ENCODE measurements at places on chromosomes 2 and 18.

- no peak for DNase-seq
Observed at GRCh38 chr18:21759836-21760235, 19.2 kb downstream of the MIB1 start.

DNA sequence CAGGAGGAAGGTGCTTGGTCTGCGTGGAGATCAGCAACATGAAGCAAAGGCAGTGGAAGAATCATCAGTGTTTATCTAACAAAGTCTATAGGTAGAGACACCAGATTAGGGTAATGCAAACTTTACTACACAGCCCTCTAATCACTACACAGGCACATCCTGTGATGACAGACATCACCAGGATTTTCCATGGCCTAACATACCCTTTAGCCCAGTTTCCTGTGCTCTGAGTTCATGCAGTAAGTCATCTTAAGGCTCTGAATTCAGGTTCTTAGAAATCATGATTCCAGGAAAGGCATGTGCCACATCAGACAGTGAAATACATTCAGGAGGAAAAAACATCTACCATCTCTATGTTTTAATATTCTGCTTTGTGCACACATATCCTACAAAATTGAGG is 708.5 kb upstream of the SLC8A1 start:
- no peak for DNase-seq

GRCh38 chr2:39631718-39632117 is 34.0 kb upstream of the TMEM178A start:
- DNase-seq: no peak

- no peak for DNase-seq
Observed at GRCh38 chr2:30454571-30454970, 7.5 kb downstream of the LCLAT1 start.

DNA sequence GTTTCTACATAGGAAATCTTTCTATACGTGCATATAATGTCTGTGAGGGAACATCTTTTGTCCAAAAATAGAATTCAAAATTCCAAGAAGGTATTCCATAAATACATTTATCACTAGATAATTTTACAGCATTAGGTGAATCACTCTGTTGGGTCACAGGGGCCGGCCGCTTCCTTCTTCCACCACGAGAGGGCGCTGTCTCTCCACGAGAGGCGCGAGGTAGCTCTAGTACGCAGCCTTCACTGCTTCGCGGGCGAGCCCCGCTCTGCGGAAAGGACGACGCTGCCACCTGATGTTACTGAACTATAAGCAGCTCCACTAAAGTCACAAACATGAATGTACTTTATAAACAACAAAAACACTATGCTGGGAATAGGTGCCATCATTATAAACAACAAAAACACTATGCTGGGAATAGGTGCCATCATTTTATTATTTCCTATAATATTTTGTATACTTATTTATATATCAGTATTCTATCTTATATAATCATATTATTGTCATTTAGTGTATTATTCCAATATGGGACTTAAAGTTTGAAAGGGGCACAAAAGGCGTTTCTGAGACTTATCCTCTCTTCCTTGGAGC is 69.4 kb upstream of the REV1 start:
- DNase-seq: peak; percentile 74

GRCh38 chr2:216420367-216421101 is 8.2 kb downstream of the SMARCAL1 start:
- DNase-seq: no peak

DNA sequence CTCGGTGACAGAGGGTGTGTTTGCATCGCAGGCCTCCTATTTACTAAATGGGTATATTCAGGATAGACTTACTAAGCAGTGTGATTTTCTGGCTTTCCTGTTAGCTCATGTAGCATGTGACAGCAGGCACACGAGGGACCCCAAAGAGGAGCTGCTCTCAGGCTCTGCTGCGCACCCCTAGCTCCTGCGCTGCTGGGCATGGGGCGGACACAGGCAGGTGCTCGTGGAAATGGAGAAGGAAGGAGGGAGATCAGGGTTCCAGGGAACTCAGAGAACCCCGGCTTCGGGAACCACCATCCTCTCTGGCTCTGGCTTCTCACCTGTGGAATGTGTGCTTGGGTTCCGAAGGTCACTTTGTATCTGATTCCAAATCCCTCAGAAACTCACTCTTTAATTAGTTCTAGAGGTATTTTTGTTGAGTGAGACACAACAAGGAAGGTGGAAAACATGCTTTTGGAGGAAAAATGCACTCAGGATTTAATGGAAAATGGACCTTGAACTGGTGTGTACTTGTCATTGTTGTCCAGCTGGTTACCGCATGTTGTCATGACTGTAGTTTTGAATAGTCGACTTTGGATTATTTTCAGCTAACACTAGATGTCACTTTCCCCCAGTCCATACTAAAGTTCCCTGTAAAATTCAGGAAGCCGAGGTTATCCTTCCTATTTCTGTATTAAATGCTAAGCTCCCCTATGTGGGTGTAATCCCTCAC is 3.5 kb downstream of the SNTG2 start:
- no peak for DNase-seq

Measured in CD4-positive, alpha-beta T cell treated with Interleukin-1 beta for 1 hour (primary cell).